ENCODE measurements at places on chromosomes 3 and 15. TPM values are rescaled to one million over a fixed set of nuclear protein-coding genes. Genes with fewer than 3 reads are reported as not detected.

- no peak for DNase-seq
- peaks cover 39% of the 10 kb centered on the region for H3K27me3 ChIP-seq
- no peaks in the 10 kb centered on the region for H3K4me1 ChIP-seq
- no peak overlapping the region for H3K27ac ChIP-seq
- no peaks in the 10 kb centered on the region for H3K36me3 ChIP-seq
These were observed 14.9 kb upstream of the GP9 start for GRCh38 chr3:129045675-129046036.

GRCh38 chr3:63908081-63908736 is 4.0 kb downstream of the SCAANT1 start:
- no peak overlapping the region for H3K27ac ChIP-seq
- H3K27me3 ChIP-seq, result no peaks in the 10 kb centered on the region
- peak; percentile 42 for DNase-seq

DNA sequence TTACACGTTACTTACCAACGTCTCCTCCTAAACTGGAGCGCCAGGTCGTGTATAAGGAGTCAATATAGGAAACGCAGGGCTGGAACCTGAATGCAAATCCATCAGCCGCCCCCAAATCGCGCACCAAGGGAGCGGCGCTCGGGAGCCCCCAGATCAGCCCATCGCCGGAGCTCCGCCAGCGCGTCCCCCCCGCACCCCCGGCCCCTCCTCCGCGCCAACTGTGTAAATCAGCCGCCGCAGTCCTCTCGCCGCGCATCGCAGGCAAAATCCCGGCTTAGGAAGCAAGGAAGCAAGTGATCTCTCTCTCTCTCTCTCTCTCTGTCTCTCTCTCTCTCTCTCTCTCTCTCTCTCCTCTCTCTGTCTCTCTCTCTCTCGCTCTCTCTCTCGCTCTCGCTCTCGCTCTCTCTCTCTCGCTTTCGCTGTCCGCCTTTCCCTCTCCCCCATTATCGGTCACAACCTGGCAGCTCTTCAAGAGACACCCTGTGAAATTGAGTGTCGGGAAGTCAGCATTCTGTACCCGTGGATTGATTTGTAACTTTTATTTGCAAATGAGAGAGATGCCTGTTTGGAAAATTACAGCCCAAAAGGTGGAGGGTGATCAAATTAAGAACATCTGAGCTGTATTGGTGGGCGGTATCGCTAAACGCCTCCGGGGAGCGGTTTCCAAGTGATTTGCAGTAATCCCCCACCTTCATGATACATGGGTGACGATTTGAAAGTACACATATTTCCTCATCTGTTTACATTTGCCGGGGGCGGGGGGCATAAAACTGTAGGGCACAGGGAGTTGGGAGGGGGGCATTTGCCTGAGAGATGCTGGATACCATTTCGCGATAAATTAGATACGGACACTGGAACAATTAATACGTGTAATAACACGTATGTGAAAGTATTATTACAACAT is 645 bp upstream of the SLITRK3 start:
- H3K27me3 ChIP-seq, result peaks cover 34% of the 10 kb centered on the region
- H3K4me3 ChIP-seq, result no peak overlapping the region
- no peak for DNase-seq
- H3K36me3 ChIP-seq, result no peaks in the 10 kb centered on the region
- no peak overlapping the region for H3K27ac ChIP-seq

Gene SNX22
- total RNA-seq, result under 0.01 TPM

- no peak for DNase-seq
- H3K27me3 ChIP-seq, result no peaks in the 10 kb centered on the region
- peaks cover 5% of the 10 kb centered on the region for H3K4me1 ChIP-seq
- H3K36me3 ChIP-seq, result peaks cover 2% of the 10 kb centered on the region
- no peak overlapping the region for H3K27ac ChIP-seq
These were observed 124.0 kb downstream of the ADAMTS9 start for GRCh38 chr3:64563751-64564150.

- no peaks in the 10 kb centered on the region for H3K36me3 ChIP-seq
- peaks cover 14% of the 10 kb centered on the region for H3K27me3 ChIP-seq
- no peak for DNase-seq
- no peak overlapping the region for H3K4me3 ChIP-seq
These were observed 30.3 kb downstream of the MOBP start for GRCh38 chr3:39497753-39498152.

DNA sequence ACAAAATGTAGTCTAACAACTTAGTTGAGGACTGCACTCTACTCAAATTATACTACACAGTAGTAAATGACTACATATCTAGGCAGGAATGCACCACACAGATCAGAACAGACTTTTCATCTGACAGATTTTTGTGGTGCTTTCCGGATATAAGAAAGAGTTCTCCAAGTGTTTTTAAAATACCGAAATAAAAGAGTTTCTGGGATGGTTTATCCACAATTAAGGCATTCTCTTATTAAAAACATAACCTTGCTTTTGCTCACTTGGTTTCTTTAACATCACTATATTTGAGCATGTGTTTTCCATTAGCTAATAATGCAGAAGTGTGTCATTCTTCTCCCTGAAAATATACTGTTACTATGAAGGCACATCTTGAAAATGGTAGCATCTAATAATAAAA is 132.9 kb downstream of the MAGI1 start:
- H3K36me3 ChIP-seq, result no peaks in the 10 kb centered on the region
- no peaks in the 10 kb centered on the region for H3K27me3 ChIP-seq
- H3K4me1 ChIP-seq, result peaks cover 5% of the 10 kb centered on the region

DNA sequence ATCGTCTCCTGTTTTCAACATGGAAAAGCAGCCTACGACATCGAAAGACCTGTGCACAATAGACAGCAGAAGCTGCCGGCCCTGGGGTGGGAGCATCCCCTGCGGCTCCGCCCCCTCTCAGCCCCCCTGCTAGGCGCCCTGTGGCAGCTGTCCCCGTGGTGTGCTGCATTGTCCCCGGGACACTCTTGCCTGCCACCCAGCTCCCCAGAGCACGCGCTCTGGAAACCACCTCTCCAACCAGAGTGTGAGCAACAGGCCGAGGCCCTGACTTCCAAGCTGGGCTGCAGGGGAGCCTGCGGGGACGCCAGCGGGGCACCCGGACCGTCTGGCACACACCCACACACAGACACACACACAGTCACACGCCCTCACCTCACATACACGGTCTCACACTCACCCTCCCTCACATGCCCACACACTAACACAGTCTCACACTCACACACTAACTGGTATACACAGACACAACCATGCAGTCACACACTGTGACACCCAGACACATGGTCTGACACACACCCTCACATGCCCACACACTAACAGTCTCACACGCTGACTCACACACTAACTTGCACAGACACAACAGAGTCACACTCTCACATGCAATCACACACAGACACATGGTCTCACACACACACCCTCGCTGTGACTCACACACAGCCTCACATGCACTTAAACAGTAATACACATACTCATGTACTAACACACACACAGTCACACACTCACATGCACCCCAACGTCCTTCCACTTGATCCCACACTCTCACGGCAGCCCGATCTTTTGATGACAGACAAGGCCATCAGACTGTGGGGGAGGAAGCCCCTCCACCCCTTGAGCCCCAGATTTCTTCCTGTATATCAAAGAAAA is 94.7 kb downstream of the OCA2 start:
- H3K4me3 ChIP-seq, result no peak overlapping the region
- no peaks in the 10 kb centered on the region for H3K36me3 ChIP-seq
- no peaks in the 10 kb centered on the region for H3K27me3 ChIP-seq
- H3K27ac ChIP-seq, result no peak overlapping the region
- H3K4me1 ChIP-seq, result no peaks in the 10 kb centered on the region

GRCh38 chr3:113297841-113298240 is 86.5 kb downstream of the BOC start:
- H3K4me3 ChIP-seq, result no peak overlapping the region
- DNase-seq, result no peak
- H3K36me3 ChIP-seq, result no peaks in the 10 kb centered on the region
- H3K27me3 ChIP-seq, result peaks cover 3% of the 10 kb centered on the region
- H3K27ac ChIP-seq, result no peak overlapping the region
- H3K4me1 ChIP-seq, result no peaks in the 10 kb centered on the region

GRCh38 chr15:79474252-79474651 is 42.1 kb downstream of the MINAR1 start:
- no peak overlapping the region for H3K27ac ChIP-seq
- DNase-seq, result peak; percentile 31

Gene ALS2CL
- total RNA-seq, result 1.4 TPM

GRCh38 chr3:43862992-43863805 is 172.5 kb downstream of the ABHD5 start:
- H3K4me1 ChIP-seq, result peaks cover 12% of the 10 kb centered on the region
- H3K27ac ChIP-seq, result no peak overlapping the region
- no peaks in the 10 kb centered on the region for H3K36me3 ChIP-seq
- no peak overlapping the region for H3K4me3 ChIP-seq

- H3K36me3 ChIP-seq, result no peaks in the 10 kb centered on the region
- H3K27me3 ChIP-seq, result peaks cover 45% of the 10 kb centered on the region
- H3K4me1 ChIP-seq, result peaks cover 4% of the 10 kb centered on the region
- DNase-seq, result no peak
- no peak overlapping the region for H3K4me3 ChIP-seq
- no peak overlapping the region for H3K27ac ChIP-seq
These were observed 98.4 kb upstream of the CTDSPL start for GRCh38 chr3:37763309-37763708.

DNA sequence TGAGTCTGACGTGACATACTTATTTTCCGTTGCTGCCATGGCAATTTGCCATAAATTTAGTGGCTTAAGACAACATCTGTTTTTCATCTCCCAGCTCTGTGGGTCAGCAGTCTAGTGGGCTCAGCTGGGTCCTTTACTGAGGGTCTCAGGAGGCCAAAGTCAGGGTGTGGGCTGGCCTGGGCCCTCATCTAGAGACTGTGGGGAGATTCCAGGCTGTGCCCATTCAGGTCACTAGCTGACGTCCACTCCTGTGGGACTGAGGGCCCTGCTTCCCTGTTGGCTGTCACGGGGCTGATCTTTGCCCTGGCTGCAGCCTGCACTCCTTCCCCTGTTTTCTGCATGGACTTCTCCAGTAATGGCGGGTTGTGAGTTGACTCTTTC is 19.1 kb downstream of the FGD5 start:
- no peak for DNase-seq
- no peak overlapping the region for H3K4me3 ChIP-seq
- no peak overlapping the region for H3K27ac ChIP-seq
- peaks cover 31% of the 10 kb centered on the region for H3K27me3 ChIP-seq
- no peaks in the 10 kb centered on the region for H3K36me3 ChIP-seq

Gene CKMT1B
- not detected for total RNA-seq

GRCh38 chr3:126827121-126827520 is 123.1 kb downstream of the CHCHD6 start:
- no peaks in the 10 kb centered on the region for H3K36me3 ChIP-seq
- H3K27me3 ChIP-seq, result no peaks in the 10 kb centered on the region
- no peak overlapping the region for H3K27ac ChIP-seq
- H3K4me1 ChIP-seq, result no peaks in the 10 kb centered on the region
- peak; percentile 26 for DNase-seq

- no peak for DNase-seq
- H3K36me3 ChIP-seq, result no peaks in the 10 kb centered on the region
- no peak overlapping the region for H3K4me3 ChIP-seq
- no peaks in the 10 kb centered on the region for H3K4me1 ChIP-seq
- peaks cover 44% of the 10 kb centered on the region for H3K27me3 ChIP-seq
- H3K27ac ChIP-seq, result no peak overlapping the region
These were observed 22.2 kb upstream of the ZNF710 start for GRCh38 chr15:89978914-89979313.

GRCh38 chr3:84959470-84960271 is 882 bp downstream of the CADM2 start:
- H3K27ac ChIP-seq, result no peak overlapping the region
- H3K4me3 ChIP-seq, result no peak overlapping the region
- H3K27me3 ChIP-seq, result peaks cover 8% of the 10 kb centered on the region

GRCh38 chr15:89205991-89206585 is 15.3 kb downstream of the RLBP1 start:
- DNase-seq, result no peak
- H3K27me3 ChIP-seq, result no peaks in the 10 kb centered on the region
- H3K27ac ChIP-seq, result no peak overlapping the region
- no peaks in the 10 kb centered on the region for H3K36me3 ChIP-seq

Gene NPAP1
- total RNA-seq, result not detected

DNA sequence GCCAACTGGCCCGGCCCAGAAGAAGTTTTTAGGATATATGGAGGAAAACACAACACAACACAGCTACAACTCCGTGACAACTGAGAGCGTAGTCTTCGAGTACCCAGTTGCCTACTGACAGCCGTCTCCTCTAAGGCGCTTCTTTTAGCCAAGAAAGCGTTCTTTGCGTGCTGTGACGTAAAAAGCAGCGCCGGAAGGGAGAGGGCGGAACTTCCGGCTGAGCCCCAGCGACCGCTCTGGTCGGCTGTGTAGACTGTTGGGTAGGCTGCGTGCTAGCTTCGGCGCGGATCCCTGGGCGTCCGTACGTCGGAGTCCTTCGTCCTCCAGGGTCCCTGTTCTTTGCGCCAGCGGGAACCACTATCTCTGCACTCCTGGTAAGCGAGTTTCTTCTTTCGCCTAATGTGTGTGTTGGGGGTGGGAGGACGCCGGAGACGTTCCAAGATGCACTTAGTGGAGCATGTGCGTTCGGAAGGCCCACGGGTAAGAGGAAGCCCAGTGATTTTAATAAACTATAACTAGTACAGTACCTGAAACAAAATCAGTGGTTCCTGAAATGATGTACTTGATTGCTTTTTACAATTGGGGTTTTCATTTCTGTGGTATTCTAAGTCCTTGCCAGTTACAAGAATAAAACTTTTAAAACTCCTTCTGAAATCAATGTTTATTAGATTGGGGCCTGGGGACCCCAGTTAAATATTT is at the start of gene TRMT10C:
TRMT10C (plus strand) TSS at position 239 of the 699 bp plus-strand sequence. CDS start 2,914 bp downstream, outside the sequence.
- H3K4me3 ChIP-seq, result peak within 1 kb of the TSS; percentile 98
- H3K27me3 ChIP-seq, result peaks cover 1% of the 10 kb centered on the region
- peaks cover 5% of the 10 kb centered on the region for H3K4me1 ChIP-seq
- peak; percentile 93 for DNase-seq

DNA sequence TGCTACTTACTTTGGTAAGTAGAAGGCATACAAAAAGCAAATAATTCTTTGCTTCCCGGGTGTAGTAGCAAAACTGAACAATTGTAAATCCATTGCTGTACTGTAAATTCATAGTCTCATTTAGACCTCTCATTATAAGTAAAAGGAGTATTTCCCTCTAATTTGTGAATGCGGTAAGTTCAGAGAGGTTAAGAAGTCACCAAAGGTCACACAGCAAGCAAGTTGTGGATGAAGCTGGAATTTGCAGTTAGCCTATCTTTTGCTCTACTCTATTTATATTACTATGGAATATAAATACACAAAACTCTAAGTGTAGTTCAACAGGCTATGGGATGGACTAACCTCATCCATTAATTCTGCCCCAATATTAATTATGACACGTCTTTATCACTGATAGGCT is 508.3 kb downstream of the MCTP2 start:
- no peaks in the 10 kb centered on the region for H3K36me3 ChIP-seq
- H3K27me3 ChIP-seq, result no peaks in the 10 kb centered on the region
- H3K4me1 ChIP-seq, result no peaks in the 10 kb centered on the region
- no peak overlapping the region for H3K4me3 ChIP-seq
- no peak for DNase-seq
